ENCODE measurements at places on chromosomes 3 and 15.
A peak's percentile ranks its signal among the peaks of the same experiment; 100 is the strongest.

DNA sequence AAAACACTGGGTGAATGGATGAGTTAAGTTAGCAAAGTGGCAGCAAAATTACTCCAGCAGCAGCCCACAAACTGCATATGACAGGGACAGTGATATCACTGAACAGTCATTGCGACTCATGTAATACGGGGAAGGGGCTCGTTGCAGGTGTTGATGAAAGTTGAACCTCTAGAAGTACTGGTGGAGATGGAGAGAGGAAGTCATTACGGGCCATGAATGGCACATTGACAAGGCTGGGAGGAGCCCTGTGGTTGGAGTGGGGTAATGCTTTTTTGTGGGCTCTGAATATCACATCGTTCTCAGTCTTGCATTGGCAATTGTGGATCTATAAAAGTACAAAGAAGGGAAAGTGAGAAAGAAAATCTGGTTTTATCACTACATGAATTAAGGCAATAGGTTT, 278.1 kb downstream of the ZPLD1 start:
- no peaks in the 10 kb centered on the region for H3K4me1 ChIP-seq
- H3K27me3 ChIP-seq = no peaks in the 10 kb centered on the region
- H3K27ac ChIP-seq = no peak overlapping the region
- DNase-seq = no peak
- H3K4me3 ChIP-seq = no peak overlapping the region

GRCh38 chr3:34675383-34676120, 877.1 kb downstream of the PDCD6IP start:
- H3K27me3 ChIP-seq = no peaks in the 10 kb centered on the region
- H3K4me3 ChIP-seq = no peak overlapping the region
- no peaks in the 10 kb centered on the region for H3K36me3 ChIP-seq
- no peak overlapping the region for H3K27ac ChIP-seq
- H3K4me1 ChIP-seq = no peaks in the 10 kb centered on the region

GRCh38 chr3:163328680-163329079, 1749.6 kb downstream of the SI start:
- H3K27me3 ChIP-seq = no peaks in the 10 kb centered on the region
- peak; percentile 21 for DNase-seq
- no peak overlapping the region for H3K4me3 ChIP-seq
- H3K4me1 ChIP-seq = no peaks in the 10 kb centered on the region
- no peak overlapping the region for H3K27ac ChIP-seq
- H3K36me3 ChIP-seq = no peaks in the 10 kb centered on the region

GRCh38 chr3:128584412-128585020, 66.1 kb downstream of the RPN1 start:
- DNase-seq = peak; percentile 80
- no peaks in the 10 kb centered on the region for H3K27me3 ChIP-seq
- no peak overlapping the region for H3K4me3 ChIP-seq
- no peak overlapping the region for H3K27ac ChIP-seq
- no peaks in the 10 kb centered on the region for H3K36me3 ChIP-seq

DNA sequence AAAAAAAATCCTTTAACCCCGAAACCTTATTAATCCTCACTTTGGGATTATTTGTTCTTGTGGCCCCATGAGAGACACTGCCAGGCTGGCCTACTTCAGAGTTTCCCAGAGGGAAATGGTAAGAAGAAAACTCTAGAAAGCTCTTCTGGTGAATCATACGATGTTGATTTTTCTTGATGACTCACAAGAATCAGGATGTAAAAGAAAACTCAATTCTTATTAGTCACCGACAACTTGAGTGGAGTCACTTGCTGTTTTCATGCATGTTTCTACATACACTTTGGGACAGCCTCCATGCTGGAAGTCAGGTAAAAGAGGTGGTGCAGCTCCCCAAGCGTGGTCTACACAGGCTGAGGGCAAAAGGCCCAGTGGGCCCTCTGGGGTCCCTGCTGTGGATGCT, 42.8 kb downstream of the MYO5C start:
- H3K36me3 ChIP-seq = peaks cover 2% of the 10 kb centered on the region
- H3K27ac ChIP-seq = no peak overlapping the region
- no peak for DNase-seq
- H3K4me3 ChIP-seq = no peak overlapping the region
- peaks cover 9% of the 10 kb centered on the region for H3K4me1 ChIP-seq

- peaks cover 5% of the 10 kb centered on the region for H3K4me1 ChIP-seq
- no peak for DNase-seq
- H3K27ac ChIP-seq = no peak overlapping the region
- H3K4me3 ChIP-seq = no peak overlapping the region
- H3K36me3 ChIP-seq = no peaks in the 10 kb centered on the region
- H3K27me3 ChIP-seq = no peaks in the 10 kb centered on the region
Observed at GRCh38 chr3:136789976-136790375, 28.9 kb upstream of the SLC35G2 start.

DNA sequence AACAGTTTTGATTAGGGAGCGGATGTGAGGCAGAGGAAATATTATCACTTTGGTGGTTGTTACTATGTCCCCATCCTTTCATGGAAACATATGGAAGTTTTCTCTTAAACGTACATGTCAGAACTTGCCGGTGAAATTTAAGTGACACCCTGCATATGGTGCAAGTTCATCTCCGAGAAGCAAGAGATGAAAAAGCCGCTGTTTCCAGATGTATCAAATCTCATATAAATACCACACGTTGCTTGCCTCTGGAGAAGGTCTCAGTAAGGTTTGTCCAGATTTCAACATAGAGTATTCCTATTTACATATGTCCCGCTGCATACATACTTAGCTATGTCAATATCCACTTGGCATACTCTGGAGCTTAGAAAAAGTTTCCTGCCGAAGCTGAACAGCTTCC, 172.2 kb upstream of the ICE2 start:
- no peak overlapping the region for H3K4me3 ChIP-seq
- no peak for DNase-seq
- no peaks in the 10 kb centered on the region for H3K36me3 ChIP-seq
- H3K27ac ChIP-seq = no peak overlapping the region

DNA sequence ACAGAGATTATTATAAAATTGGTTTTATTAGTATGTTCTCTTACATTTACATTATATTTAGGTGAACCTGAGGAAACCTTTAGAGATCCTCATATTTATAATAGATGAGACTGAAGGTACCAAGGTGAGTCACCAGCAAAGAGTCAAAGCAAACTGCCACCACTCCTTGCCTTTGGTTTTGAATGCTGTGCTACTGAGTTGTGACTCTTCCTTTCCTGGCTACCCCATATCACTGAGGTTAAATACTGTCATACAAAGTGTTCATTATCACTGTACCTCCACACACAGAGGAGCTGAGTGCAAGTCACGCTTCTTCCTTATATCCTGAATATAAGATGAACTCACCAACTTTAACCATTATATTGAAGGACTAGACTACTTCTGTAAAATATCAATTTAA, 168.2 kb downstream of the CBLB start:
- H3K27ac ChIP-seq = no peak overlapping the region
- H3K4me1 ChIP-seq = no peaks in the 10 kb centered on the region
- H3K36me3 ChIP-seq = no peaks in the 10 kb centered on the region
- H3K27me3 ChIP-seq = no peaks in the 10 kb centered on the region
- no peak for DNase-seq

DNA sequence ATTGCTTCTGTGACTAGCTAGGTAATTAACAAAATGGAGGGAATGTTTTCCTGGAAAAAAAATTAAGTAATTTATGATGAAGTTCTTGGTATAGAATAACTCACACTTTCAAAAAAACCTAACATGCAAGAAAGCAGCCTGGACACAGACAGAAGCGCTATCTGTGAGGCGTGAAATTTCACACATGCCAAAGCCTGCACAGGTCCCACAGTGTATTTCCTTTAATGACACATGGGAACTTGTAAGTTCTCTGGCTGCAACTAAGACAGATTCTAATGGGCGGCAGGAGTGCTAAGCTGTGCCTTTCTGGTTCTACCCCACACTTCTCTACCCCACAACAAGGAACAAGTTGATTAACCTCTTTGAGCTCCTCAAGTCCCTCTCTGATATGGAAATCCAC, 84.9 kb upstream of the NEO1 start:
- H3K4me1 ChIP-seq = 0 out of 2 replicates have a peak, but pooled peaks cover 2% of the 10 kb centered on the region
- H3K27me3 ChIP-seq = no peaks in the 10 kb centered on the region
- no peaks in the 10 kb centered on the region for H3K36me3 ChIP-seq
- no peak overlapping the region for H3K4me3 ChIP-seq

- H3K27me3 ChIP-seq = no peaks in the 10 kb centered on the region
- no peaks in the 10 kb centered on the region for H3K36me3 ChIP-seq
- H3K4me3 ChIP-seq = no peak overlapping the region
- H3K27ac ChIP-seq = no peak overlapping the region
Observed at GRCh38 chr3:73442152-73442551, 182.6 kb downstream of the PDZRN3 start.

DNA sequence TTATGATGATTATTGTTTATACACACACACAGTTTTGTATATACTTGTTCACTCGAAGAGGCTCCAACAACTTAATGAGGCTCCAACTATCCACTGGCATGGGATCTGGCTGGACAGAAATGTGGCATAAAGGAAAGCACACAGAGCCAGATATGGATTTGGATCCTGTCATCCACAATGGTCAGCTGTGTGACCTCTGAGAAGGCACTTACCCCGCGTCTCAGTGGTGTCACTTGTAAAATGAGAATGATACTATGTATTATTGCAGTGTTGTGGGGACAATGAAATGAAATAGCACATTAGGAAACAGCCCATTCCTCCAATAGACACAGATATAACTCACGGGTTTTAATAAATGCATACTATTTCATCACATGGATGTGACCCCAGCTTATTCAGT, 42.2 kb downstream of the PDZRN3 start:
- no peak overlapping the region for H3K27ac ChIP-seq
- H3K36me3 ChIP-seq = no peaks in the 10 kb centered on the region
- no peak overlapping the region for H3K4me3 ChIP-seq
- no peak for DNase-seq
- H3K27me3 ChIP-seq = no peaks in the 10 kb centered on the region

- no peak for DNase-seq
- no peaks in the 10 kb centered on the region for H3K27me3 ChIP-seq
- H3K4me3 ChIP-seq = no peak overlapping the region
- no peaks in the 10 kb centered on the region for H3K36me3 ChIP-seq
Observed at GRCh38 chr15:40489274-40490175, 18.7 kb downstream of the CHST14 start.

DNA sequence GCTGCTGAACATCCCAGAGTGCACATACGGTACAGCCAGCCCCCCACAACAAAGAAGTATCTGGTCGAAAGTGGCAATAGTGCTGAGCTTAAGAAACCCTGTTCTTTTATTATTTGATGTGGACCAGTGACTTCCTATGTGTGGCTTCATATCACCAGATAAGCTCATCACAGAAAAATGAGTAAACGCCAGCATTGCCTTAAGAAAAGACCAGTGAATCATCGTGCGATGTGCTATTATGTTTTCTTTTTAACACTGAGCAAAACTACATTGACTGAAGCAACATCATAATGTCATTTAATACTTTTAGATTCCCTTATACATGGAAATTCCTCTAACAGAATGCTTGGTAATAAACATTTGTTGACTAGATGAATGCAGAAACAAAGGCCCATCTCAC, 45.2 kb upstream of the ARRDC4 start:
- no peak for DNase-seq
- H3K4me1 ChIP-seq = no peaks in the 10 kb centered on the region
- no peak overlapping the region for H3K4me3 ChIP-seq
- H3K36me3 ChIP-seq = no peaks in the 10 kb centered on the region
- H3K27ac ChIP-seq = no peak overlapping the region

- no peaks in the 10 kb centered on the region for H3K36me3 ChIP-seq
- no peak overlapping the region for H3K27ac ChIP-seq
- no peaks in the 10 kb centered on the region for H3K27me3 ChIP-seq
- DNase-seq = no peak
Observed at GRCh38 chr3:60192297-60193114, 1058.7 kb downstream of the FHIT start.

DNA sequence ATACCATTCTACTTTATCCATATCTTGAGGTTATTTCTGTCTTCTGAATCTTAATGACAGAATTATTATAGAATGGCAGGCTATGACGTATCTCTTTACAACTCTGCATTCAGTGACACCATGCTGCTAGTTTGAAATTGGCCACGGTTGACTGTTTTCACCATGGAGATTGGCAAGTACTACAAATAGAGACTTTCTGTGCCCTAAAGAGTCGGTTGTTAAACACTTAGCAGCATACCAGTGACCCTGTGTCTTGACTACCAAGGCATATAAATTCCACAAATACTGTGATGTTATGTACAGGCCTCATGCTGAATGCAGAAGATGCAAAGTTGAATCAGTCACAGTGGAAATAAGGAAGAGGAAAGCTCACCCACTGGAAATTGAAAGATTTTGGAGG, 67.0 kb upstream of the CADPS start:
- no peaks in the 10 kb centered on the region for H3K36me3 ChIP-seq
- no peaks in the 10 kb centered on the region for H3K27me3 ChIP-seq
- no peak for DNase-seq
- peaks cover 7% of the 10 kb centered on the region for H3K4me1 ChIP-seq

GRCh38 chr3:40845916-40846315, 321.2 kb downstream of the ZNF621 start:
- H3K4me3 ChIP-seq = no peak overlapping the region
- DNase-seq = no peak
- H3K27me3 ChIP-seq = no peaks in the 10 kb centered on the region
- H3K27ac ChIP-seq = no peak overlapping the region

DNA sequence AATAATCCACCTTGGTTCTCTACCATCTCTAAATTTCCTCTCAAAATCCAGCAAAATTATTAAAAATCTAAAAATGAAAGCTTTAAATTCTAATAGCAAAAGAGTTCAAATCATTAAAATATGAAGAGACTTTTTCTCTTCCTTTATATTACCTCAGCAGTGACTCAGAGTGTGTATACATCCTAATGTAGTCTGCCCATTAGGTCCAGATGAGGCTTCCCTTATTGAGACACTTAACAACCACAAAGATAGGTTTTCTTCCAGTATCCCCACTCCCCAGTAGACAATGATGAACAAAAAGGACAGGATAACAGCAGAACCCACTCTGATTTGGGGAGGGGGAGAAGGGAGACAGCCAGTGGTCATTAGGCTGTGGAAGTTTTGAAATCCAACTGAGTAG, 61.5 kb upstream of the DCBLD2 start:
- DNase-seq = no peak
- H3K27ac ChIP-seq = no peak overlapping the region
- no peaks in the 10 kb centered on the region for H3K4me1 ChIP-seq
- H3K36me3 ChIP-seq = no peaks in the 10 kb centered on the region
- no peaks in the 10 kb centered on the region for H3K27me3 ChIP-seq
- no peak overlapping the region for H3K4me3 ChIP-seq

Measured in H1 (cell line).